HS-27A (cell line): ENCODE measurements at places on chromosomes 6 and 20.

GRCh38 chr6:123769431-123769830 lies 34.2 kb upstream of the NKAIN2 start:
- no peak for DNase-seq

GRCh38 chr6:12174878-12175277 lies 115.3 kb upstream of the EDN1 start:
- no peak for DNase-seq

DNA sequence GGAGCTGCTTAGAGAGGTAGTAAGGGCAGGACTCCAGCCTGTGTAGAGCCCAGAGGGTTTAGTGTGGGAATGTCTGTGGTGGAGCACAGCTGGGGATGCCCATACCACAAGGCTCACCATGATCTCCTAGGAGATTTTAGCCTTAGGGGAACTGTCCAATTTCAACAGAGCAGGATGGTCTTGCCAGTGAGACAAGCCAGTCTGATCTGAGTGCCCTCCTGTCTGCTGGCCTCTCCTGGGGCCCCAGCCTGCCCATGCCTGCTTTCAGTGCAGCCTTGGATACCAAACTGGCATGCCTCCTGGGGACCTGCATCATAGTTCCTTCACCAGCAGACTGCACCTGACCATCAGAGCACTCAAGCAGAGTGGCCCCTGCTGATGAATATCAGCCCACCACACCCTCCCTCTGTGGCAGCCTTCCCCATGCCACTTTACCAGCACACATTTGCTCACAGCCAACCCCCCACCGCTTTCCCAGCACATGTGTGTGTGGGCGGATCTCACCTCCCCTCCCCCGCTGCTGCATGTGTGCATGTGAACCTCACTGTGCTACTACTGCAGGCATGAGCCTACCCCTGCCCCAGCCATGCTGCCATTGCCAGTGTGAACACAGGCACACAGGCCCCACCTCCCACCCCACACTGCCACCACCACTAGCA lies 7.9 kb upstream of the TREM1 start:
- DNase-seq = no peak

DNA sequence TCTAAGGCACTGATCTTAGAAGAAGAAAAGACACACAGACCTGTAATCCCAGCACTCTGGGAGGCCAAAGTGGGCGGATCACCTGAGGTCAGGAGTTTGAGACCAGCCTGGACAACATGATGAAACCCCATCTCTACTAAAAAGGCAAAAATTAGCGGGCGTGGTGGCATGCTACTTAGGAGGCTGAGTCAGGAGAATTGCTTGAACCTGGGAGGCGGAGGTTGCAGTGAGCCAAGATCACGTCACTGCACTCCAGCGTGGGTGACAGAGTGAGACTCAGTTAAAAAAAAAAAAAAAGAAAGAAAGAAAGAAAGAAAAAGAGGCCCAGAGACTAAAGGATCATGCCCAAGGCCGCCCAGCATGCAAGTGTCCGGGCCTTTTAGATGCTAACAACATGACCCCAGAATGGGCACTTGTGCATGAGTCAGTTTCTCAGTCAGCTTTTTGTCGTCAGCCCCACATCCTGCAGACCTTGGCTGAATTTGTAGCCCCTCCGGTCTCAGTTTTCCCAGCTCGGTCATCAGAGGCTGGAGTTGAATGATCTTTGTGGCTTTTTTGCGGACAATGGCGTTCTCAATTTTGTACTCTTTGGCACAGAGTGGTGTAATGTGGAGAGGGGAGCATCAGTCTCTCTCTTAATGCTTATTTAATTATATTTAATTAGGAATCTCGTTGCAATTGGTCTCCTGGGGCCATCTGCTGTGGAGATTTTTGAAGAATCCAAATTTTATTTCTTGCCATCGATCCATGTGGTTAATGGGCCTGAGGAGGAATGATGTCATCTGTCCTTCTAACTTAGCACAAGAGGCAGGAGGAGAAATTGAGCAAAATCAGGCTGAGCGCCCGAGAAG lies 30.6 kb upstream of the APCDD1L start:
- DNase-seq = no peak

GRCh38 chr20:58781138-58781537 lies 69.6 kb downstream of the GNAS-AS1 start:
- no peak for DNase-seq

DNA sequence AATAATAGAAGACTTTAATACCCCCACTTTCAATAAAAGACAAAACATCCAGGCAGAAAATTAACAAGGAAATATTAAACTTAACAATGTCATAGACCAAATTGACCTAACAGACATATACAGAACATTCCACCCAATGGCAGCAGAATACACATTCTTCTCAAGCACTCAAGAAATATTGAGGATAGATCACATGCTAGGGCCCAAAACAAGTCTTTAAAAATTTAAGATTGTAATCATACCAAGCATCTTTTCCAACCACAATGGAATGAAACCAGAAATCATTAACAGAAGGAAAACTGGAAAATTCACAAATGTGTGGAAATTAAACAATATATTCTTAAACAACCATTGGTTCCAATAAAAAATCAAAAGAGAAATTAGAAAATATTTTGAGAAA lies 161.0 kb downstream of the COL12A1 start:
- no peak for DNase-seq

DNA sequence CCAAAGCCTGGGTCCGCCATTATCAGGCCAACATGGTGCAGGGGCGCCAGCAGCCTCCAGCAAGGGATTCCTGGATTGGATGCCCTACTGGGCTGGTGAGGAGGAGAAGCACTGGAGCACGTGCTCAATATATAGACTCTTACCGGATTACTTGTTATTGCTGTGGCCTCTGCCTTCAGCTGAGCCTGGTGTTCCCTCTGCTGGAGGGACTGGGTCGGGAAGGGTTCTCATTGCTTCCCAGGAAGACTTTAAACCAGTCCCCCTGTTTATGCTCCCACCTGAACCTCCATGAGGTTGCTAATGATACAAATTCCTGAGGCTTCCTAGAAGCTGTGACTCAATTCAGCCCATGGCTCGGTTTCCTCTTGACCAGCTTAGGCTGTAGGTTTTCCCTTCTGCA lies 186.7 kb upstream of the ARID1B start:
- no peak for DNase-seq

DNA sequence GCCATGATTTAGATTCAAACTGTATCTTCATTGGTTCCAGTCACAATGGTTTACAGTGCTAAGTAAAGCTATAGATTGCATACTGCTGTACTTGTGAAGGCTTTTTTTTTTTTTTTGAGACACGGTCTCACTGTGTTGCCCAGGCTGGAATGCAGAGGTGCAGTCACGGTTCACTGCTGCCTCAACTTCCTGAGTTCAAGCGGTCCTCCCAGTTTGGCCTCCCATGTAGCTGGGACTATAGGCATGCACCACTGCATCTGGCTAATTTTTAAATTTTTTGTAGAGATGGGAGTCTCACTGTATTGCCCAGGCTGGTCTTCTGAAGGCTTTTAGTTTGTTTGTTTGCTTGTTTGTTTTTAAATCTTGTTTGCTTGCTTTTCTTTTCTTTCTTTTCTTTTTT lies 24.9 kb downstream of the ITCH start:
- no peak for DNase-seq
